ENCODE measurements at places on chromosomes 1 and 21. TPM values are rescaled to one million over a fixed set of nuclear protein-coding genes. Genes with fewer than 3 reads are reported as not detected.

- no peak for DNase-seq
These were observed 135.4 kb downstream of the LMO4 start for GRCh38 chr1:87464022-87464490.

- no peak for DNase-seq
These were observed 13.2 kb downstream of the ST7L start for GRCh38 chr1:112605633-112606327.

GPR3 gene
- not detected for polyA plus RNA-seq

FMO2 gene
- polyA plus RNA-seq = 4.2 TPM

SERTAD4 gene
- 1.4 TPM for polyA plus RNA-seq
